Activated B cell treated with CpG ODN at 0.5 μM for 24 hours (primary cell): ENCODE measurements at places on chromosomes 5 and 9. TPM values are rescaled to one million over a fixed set of nuclear protein-coding genes. Genes with fewer than 3 reads are reported as not detected.

Gene PSMB7
- 120 and 140 TPM in 2 replicates for total RNA-seq

DNA sequence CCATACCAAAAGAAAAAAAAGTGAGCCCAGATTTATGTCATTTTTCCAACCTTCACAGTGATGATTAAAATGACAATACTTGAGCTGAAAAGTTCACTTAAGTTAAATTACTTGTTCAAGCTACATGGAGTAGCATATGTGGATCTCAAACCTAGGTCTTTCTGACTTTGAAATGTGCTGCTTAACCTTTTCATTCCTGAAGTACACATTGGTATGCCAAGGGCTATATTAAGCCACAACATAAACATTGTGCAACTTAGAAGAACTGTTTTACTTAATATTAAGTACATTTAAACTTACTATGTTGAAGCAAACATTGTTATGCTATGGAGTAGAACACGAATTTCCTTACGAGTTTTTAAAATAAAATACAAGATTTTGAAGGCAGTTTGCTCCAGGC is 105.0 kb downstream of the GIN1 start:
- no peak for DNase-seq

GRCh38 chr5:178312880-178313282 is 80.3 kb upstream of the PHYKPL start:
- no peak for DNase-seq

Gene SUSD3
- 9.1 and 12.9 TPM in 2 replicates for total RNA-seq

Gene FOXD4L5
- 0.49 and 0.75 TPM in 2 replicates for total RNA-seq

GRCh38 chr5:139895647-139896046 is 100.0 kb downstream of the PSD2 start:
- no peak for DNase-seq

- no peak for DNase-seq
Observed at GRCh38 chr9:5628183-5628529, 751 bp upstream of the RIC1 start.

DNA sequence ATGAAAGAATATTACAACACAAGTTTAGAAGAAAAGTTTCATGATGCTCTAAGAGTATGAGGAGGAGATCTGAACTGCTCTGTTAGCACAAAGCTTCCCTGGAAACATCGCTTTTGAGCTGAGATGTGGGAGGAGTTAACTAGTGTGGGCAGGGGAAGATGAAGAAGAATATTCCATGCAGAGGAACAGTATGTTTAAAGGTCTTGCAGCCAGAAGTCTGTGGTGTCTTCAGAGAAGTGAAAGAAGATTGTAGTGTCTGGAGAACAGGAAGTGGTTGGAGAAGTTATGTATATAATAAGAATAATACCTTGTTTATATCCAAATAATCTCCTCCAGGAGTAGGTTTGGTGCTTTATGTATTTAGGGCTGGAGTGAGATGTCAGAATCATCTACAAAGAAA is 406.7 kb downstream of the MAN2A1 start:
- DNase-seq: no peak

- DNase-seq: no peak
Observed at GRCh38 chr5:71740015-71740753, 21.1 kb downstream of the CARTPT start.

DNA sequence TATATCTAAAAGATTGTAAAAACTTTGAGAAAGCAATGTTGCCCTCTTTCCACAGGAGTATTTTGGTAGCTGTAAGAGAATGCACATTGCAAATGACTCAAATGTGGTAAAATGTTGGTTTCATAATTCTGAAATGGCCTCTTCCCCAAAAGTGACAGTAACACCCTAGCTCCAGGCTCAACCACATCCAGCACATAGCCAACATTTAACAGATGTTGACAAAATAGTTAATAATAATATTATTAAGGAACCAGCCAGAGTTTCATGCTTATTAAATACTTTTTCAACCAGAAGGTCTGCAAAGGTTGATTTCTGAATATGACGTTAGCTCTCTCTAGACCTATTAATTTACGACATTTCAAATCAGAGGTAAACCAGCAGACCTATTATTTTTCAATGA is 1.3 kb downstream of the ANXA1 start:
- DNase-seq: no peak

GRCh38 chr5:35788724-35789123 is 68.0 kb upstream of the IL7R start:
- DNase-seq: no peak

Gene SLC6A7
- not detected in 2 replicates for total RNA-seq

GRCh38 chr5:142287096-142287972 is 37.5 kb downstream of the SPRY4 start:
- no peak for DNase-seq

- no peak for DNase-seq
Observed at GRCh38 chr9:91781906-91782305, 168.1 kb downstream of the ROR2 start.

GRCh38 chr9:133825555-133826218 is 87.5 kb upstream of the SARDH start:
- no peak for DNase-seq

DNA sequence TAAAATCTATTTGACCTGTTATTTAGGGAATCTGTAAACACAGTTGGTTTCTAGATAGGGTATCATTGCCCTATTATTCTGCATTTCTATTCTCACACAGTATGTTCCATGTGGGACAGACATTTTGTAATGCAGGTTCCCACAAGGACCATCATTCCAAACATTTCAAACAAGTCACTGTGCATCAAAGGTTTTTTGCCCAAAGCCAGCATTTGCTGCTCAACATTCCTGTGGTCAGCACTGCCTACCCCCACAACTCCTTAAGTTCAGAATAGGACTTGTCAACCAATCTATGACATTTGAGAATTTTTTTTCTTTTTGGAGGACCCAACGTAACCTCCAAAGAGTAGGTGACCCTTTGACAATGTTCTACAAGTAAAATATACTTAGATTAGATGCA is 95.7 kb downstream of the LPAR1 start:
- no peak for DNase-seq

- DNase-seq: peak; percentile 56
Observed at GRCh38 chr5:78295035-78295961, 800 bp upstream of the AP3B1 start.

Gene GARIN3
- total RNA-seq: not detected in 2 replicates

GRCh38 chr5:1323803-1324173 is 21.1 kb downstream of the CLPTM1L start:
- DNase-seq: no peak

DNA sequence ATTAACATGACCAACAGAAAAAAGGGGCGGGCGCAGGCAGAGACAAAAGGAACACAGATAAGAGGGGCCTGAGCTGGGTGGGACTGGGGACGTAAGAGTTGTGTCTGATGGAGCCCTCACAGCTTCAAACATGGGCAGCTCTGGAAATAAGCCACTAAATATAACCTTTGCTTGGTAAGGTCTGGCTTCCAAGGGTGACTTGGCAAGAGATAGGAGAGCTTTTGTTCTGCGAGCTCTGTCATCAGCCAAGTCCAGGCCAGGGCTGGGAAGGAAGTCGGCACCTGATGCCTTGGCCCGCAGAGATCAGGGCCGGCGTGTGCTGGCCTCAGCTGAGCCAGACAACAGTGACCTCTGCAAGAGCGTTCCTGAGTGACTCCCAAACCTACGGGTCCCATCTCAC is 11.8 kb downstream of the TRUB2 start:
- no peak for DNase-seq

DNA sequence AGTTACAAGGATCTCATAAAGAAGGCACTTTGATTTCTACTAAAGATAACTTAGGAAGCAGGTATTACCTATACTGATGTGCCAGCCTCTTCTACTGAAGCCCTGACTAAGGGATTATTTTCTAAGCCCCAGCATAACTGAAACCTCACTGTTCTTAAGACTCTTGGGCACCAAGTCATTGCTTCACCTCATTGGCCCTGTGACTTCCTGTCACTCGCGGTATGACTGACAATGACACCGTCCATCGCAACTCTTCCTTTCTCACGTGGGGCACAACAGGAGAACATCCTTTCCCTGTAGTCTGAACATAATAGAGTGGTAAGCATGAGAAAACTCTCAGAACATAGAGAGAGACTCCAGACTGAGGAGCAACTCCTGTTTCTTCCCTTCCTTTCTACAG is 6.4 kb downstream of the OR2V2 start:
- no peak for DNase-seq

Gene MEIKIN
- not detected in 2 replicates for total RNA-seq

DNA sequence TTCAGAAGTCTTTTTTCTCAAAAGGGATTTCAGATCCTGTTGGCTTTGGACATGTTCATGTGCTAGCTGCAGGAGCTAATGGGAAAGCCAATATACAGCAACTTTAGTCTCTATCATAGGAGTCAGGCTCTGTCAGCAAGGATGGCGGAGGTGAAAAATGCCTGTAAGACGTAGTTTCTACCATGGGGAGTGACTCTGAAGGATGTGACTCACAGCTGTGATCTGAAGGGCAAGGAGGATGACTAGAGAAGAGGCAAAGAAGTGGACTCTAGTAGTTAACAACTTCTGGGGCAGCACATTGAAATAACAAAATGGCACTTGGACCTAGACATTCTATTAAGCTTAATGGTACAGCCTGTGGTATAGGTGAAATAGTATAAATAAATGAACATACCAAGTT is 3.1 kb upstream of the NDUFS4 start:
- DNase-seq: no peak

- no peak for DNase-seq
Observed at GRCh38 chr9:134326724-134327601, 708 bp downstream of the RXRA start.

- DNase-seq: no peak
Observed at GRCh38 chr9:99093492-99093791, 11.5 kb upstream of the TGFBR1 start.

Gene OR13D1
- not detected in 2 replicates for total RNA-seq

- DNase-seq: no peak
Observed at GRCh38 chr5:154642499-154643245, 112.5 kb upstream of the LARP1 start.

DNA sequence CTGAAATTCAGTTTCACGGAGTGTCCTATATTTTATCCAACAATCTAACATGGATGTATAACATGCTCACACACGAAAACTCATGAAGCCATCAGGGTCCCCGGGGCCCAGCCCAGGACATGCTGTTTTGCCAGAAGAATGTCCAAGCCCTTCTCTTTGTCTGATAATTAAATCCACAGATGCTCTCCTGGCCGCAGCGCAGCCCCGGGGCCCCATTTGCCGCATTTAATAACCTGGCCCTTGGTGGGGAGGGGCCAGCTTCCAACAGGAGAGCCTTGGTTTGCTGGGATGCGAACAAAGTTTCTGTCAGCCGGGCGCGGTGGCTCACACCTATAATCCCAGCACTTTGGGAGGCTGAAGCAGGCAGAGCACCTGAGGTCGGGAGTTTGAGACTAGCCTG is 30.0 kb downstream of the PLPP7 start:
- DNase-seq: no peak

Gene ITGA1
- total RNA-seq: 28.4 and 34.0 TPM in 2 replicates

DNA sequence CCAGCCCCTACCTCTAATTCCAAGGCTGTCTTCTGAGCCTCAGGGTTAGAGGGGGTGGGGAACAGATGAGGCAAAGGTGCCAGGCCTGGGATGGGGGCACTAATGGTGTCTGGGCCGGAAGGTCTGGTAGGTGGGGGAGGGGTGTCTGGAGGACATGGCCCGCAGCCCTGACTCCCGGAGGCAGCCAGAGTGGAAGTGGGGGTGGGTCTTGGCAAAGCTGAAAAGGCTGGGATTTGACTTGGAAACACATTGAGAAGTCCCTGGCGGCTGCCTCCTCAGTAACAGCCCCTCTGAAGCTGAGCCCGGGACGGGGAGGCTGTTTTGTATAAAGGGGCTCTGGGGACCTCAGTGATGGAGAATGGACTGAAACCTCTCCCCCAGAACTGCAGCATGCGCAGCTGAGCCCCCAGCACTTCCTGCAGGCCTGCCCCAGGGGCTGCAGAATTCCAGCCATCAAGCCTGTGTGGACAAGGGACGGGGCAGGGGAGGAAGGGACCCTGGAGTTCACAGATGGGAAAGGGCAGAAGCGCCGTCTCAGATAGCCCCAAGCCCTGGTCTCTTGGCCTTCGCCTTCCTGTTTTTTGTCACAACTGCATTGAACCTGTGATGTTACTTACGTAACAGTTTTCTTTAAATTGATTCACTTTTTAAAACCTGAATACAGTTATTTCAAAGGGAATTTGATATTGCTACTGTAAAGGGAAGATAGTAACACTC is 49.3 kb upstream of the SYNPO start:
- DNase-seq: no peak

- no peak for DNase-seq
Observed at GRCh38 chr9:134275375-134275774, 50.9 kb upstream of the RXRA start.

GRCh38 chr5:104494083-104494482 is 931.5 kb upstream of the NUDT12 start:
- no peak for DNase-seq

DNA sequence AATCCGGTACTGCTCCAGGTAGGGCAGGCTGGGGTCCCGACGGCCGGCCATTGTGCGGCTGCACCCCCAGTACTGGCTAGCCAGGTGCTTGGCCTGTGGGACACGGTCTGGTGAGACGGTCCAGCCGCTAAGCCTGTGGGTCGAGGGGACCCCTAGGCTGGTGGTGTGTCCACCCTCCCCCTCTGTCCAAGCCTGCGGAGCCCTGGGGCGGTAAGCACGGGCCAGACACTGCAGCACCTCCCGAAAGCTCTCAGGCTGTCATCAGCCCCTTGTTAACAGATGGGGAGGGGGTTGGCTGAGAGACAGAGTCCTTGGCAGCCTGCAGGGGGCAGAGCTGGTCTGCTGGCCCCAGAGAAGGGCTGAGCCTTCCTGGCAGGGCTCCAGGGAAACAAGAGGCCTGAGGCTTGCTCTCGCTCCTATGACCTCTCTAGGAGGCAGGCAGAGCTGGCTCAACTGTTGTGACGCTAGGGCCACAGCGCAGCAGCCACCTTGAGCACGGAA is 11.8 kb upstream of the MRNIP start:
- DNase-seq: no peak

DNA sequence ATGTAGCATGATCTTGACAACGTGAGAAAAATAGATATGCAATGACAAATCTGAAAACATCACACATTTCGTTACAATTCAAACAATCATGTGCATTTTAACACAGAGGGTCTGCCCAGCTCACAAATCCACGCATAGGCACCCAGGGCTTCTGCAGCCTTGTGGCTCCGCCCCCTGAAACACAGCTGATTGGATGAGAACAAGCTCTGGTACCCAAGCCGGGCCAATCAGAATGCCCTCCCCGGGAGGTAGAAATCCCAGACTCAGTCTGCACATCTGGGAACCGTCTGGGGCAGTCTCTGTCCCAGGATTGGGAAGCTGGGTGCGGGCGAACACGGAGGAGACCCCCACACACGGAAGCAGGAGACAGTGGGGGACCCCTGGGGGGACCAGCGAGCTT is 137.5 kb downstream of the GAPVD1 start:
- DNase-seq: no peak

GRCh38 chr9:133221177-133221809 is 12.2 kb upstream of the OBP2B start:
- DNase-seq: no peak

Gene IFNA13
- total RNA-seq: not detected in 2 replicates

GRCh38 chr5:133868946-133869518 is 99.4 kb downstream of the C5orf15 start:
- peak; percentile 64 for DNase-seq

Gene SLC23A1
- total RNA-seq: 1.4 and 1.8 TPM in 2 replicates
